Activated T-helper 1 cell treated with anti-CD3 and anti-CD28 coated beads, Interleukin-2, amount 50 U/mL, for 16 hours (primary cell): ENCODE measurements at places on chromosomes 12 and 14.

GRCh38 chr12:24928131-24928530 is 20.8 kb downstream of the BCAT1 start:
- DNase-seq, result no peak

- DNase-seq, result no peak
Observed at GRCh38 chr14:91354221-91354916, 63.3 kb downstream of the CCDC88C start.

- DNase-seq, result no peak
Observed at GRCh38 chr12:118649765-118650585, 273.6 kb downstream of the SUDS3 start.

GRCh38 chr12:33676866-33677265 is 237.2 kb upstream of the SYT10 start:
- no peak for DNase-seq

DNA sequence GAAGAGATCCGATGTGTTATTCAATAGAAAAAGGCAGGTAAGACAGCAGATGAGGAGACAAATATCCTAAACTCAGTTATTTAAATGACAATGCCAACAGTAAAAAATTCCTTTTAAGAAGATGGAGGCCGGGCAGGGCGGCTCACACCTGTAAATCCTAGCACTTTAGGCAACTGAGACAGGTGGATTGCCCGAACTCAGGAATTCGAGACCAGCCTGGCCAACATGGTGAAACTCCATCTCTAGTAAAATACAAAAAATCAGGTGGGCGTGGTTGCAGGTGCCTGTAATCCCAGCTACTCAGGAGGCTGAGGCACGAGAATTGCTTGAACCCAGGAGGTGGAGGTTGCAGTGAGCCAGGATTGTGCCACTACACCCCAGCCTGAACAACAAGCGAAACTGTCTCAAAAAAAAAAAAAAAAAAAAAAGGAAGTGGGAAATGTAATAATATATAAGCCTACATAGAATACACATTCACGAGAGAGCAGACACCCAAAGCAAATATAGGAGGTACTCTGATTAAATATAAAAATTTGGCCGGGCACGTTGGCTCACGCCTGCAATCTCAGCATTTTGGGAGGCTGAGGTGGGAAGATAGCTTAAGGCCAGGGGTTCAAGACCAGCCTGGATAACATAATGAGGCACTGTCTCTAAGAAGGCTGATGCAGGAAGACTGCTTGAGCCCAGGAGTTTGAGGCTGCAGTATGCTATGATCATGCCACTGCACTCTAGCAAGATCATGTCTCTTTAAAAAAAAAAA is 19.0 kb downstream of the CORO1C start:
- DNase-seq, result no peak
